Activated CD4-positive, alpha-beta memory T cell treated with anti-CD3 and anti-CD28 coated beads for 36 hours (primary cell): ENCODE measurements at places on chromosomes 5 and 9.

GRCh38 chr5:61245936-61246335 is 83.7 kb upstream of the SMIM15 start:
- DNase-seq, result no peak

- DNase-seq, result no peak
These were observed 8.5 kb downstream of the INSYN2B start for GRCh38 chr5:169971780-169972179.

DNA sequence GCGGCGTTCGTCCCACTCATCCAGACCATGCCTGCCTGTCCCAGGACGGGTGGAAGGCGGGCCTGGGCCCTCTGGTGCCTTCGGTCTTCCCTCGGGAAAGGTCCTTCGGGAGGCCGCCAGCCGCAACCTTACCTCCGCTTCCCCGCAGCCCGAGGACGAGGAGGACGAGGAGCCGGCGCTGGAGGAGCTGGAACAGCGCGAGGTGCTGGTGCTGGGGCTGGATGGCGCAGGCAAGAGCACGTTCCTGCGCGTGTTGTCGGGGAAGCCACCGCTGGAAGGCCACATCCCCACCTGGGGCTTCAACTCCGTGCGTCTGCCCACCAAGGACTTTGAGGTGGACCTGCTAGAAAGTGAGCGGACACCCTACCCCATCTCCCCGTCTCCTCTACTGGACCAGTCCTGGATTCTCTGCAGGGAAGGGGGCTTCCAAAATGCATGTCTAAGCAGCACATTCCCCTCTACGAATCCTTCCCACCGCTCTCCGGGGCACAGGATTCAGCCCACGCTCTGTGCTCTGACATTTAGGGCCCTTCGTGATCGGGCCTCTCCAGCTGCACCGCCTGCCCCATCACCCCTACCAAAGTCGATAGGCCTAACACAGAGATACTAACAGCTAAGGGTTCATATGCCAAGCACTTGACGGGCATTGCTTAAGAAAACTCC is 1.1 kb downstream of the ARL10 start:
- DNase-seq, result no peak

GRCh38 chr9:128362774-128363173 is 8.4 kb upstream of the URM1 start:
- no peak for DNase-seq

DNA sequence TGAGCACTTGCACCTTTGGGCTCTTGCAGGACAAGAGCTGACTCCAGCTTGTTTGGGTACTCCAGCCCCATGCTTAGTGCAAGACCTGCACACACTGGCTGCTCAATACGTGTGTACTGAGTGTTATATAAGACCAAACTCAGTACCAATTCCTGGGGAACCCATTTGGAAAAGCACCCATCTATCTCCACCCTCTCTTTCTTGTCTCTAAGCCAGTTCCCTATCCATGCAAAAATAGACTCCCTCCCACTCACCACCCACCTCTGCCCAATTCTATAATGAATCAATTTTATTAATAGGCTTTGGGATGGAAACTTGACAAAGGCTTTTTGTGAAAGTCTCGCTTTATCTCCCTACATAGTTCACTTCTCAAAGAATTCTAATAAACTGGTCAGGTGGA is 60.9 kb upstream of the CPLX2 start:
- DNase-seq, result no peak

- DNase-seq, result no peak
These were observed 73.3 kb upstream of the ORM1 start for GRCh38 chr9:114249424-114250234.

DNA sequence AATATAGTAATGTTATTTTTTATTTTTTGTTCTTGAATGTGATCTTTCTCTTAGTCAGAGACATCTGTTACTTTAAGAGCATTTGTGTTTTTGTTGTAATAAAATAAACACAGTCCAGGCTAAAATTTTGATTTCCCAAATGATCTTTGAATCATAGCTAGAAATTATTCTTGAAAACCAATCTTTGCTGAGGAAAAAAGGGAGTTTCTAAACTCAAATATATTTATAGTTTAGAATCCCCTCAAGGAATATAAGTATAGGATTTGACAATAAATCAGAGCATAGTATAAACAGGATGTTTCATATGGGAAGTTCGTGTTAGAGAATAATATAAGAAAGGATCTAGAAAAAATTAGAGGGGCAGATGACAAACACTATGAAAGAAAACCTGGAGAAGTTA is 118.8 kb upstream of the ADAMTS19 start:
- DNase-seq, result no peak

GRCh38 chr9:84513473-84513872 is 156.1 kb upstream of the NTRK2 start:
- no peak for DNase-seq

GRCh38 chr5:51988634-51989033 is 605.4 kb downstream of the ISL1 start:
- no peak for DNase-seq

GRCh38 chr9:36837431-36838405 is 196.3 kb downstream of the PAX5 start:
- no peak for DNase-seq

- no peak for DNase-seq
These were observed 69.7 kb downstream of the MEF2C start for GRCh38 chr5:88813244-88813643.
